ENCODE measurements at places on chromosomes 12 and 14. TPM values are rescaled to one million over a fixed set of nuclear protein-coding genes. Genes with fewer than 3 reads are reported as not detected.

Gene SRRM4
- total RNA-seq, result not detected

Gene SDR9C7
- total RNA-seq, result not detected

- no peak for DNase-seq
Measured at GRCh38 chr14:35384455-35385041, 20.0 kb downstream of the NFKBIA start.

- DNase-seq, result no peak
Measured at GRCh38 chr12:116138364-116138763, 139.1 kb downstream of the MED13L start.

DNA sequence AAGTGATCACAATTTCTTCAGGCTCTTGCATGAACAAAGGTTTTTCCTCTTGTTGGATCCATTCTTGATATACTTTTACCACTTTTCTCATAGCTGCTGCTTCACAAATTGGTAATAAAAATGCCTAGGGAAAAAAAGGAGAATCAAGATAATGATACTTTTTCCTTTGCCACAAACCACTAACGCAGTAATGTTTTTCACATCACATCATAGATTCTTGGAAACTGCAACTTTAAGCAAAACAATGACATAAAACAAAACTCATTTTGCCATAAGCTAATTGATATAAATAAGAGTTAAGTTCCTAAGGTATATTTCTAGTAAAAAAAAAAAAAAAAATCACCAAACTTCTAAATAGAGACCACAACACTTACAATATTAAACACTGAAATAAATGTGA is 66.7 kb downstream of the RALGAPA1 start:
- DNase-seq, result no peak

- DNase-seq, result peak; percentile 55
Measured at GRCh38 chr14:35883677-35884293, 57.6 kb downstream of the BRMS1L start.

- DNase-seq, result no peak
Measured at GRCh38 chr14:31745741-31746140, 184.5 kb downstream of the NUBPL start.

DNA sequence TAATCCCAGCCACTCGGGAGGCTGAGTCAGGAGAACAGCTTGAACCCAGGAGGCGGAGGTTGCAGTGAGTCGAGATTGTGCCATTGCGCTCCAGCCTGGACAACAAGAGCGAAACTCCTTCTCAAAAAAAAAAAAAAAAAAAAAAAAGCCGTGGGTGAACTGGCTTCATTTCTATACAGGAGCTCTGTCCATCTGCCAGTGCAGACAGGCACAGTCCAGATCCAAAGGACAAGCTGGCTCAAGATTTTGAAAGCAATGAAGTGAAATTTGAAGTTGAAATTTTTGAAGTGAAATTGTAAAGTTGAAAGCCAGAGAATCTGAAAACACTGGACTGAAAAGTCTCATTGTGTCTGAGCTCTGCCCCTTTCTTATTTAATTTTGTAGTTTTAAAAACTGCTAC is 134.7 kb downstream of the CALM1 start:
- no peak for DNase-seq

DNA sequence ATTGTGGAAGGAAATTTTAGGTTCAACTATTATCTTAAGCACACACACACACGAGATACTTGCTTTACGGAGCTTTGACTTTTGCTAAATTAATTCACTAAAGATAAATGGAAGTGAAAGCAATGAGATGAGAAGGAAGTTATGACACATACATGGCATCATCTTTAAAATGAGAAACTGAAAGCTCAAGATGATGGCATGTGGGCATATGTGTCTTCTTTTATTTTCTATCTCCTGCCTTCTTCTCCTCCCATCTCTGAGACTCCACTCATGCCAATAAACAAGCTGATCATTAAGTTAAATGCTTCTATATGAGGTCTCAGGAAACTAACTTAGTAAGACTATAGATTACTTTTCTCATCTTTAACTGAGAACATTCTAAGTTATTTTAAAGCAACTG is 216.7 kb downstream of the MED13L start:
- no peak for DNase-seq
